Activated CD4-positive, alpha-beta T cell treated with anti-CD3 and anti-CD28 coated beads for 36 hours (primary cell): ENCODE measurements at places on chromosomes 6 and 20.

GRCh38 chr20:34570859-34571306, 12.4 kb downstream of the MAP1LC3A start:
- peak; percentile 29 for DNase-seq

- no peak for DNase-seq
These were observed 250.9 kb upstream of the SULF2 start for GRCh38 chr20:48035961-48036731.

DNA sequence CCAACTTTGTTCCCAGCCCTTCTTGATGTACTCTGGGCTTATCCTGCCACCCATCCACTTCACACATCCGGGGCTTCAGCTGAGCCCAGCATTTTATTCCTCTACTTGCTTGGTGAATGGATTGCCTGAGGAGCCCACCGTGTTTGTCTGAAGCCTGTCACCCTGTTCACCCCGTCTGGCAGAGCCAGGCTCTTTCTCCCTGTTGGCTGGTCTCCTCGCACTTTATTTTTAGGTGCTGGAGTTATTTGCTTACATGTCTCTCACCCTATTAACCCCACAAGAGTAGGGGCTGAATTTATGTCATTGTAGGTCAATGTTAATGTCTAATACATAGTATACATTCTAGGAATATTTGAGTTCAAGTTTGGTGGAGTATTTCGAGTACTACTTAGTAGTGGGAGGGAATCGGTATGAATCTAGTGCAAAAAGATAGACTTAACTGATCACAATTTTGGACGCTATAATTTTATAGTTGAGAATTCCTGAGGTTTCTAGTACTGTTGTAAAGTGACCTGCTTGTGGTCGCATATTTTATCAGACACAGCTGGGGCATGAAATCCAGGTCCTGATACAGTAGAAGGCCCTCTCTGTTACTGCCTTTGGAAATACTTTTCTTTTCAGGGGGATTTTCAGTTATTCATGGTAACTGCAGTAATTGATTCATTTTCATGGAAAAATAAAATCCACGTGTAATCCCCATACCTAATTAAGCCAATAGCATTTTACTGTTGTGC, 10.8 kb downstream of the JARID2 start:
- DNase-seq: no peak

- peak; percentile 90 for DNase-seq
These were observed 9.2 kb downstream of the SLCO4A1 start for GRCh38 chr20:62651285-62652021.

- DNase-seq: no peak
These were observed 85.4 kb downstream of the MYO6 start for GRCh38 chr6:75834447-75834846.

- DNase-seq: peak; percentile 35
These were observed 87.5 kb downstream of the ZFP64 start for GRCh38 chr20:52103913-52104545.
